ENCODE measurements at places on chromosomes 7 and 10.
A peak's percentile ranks its signal among the peaks of the same experiment; 100 is the strongest.

DNA sequence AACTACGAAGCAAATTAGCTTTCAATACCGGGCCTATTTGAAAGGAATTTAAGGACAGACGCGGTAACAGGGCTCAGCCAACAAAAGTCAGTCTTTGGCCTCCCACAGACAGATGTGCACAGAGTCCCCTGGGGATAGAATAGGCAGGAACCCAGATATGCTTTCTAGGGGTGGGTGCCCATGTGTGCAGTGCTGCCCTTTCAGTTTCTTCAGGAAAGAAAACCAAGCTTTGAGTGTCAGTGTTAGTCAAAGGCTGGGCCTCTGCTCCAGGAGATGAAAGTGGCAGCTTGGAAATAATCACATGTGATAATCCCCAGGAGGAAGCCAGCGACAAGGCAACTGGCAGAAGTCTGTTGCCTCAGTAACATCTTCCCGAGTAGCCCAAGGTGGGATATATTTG is 43.8 kb upstream of the CSTF2T start:
- DNase-seq, result no peak

DNA sequence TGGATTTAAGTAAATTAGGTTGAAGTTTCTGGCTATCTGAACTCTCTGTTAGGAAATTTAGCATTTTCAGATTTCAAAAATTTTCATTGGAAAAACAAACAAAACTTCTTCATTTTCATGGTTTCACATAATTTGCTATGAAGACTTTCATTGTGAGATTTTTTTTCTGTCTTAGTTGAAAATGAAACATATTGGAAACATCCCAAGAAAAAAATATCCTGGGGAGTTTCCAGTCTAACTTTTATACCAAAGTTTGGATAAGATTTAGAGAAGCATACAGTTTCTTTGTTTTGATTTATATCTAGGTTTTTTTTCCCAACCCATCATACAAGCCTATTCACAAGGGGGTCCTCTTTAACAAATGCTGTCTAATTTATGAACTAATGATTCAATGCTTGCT is 300.5 kb upstream of the SEMA3A start:
- DNase-seq, result no peak

- DNase-seq, result no peak
Measured at GRCh38 chr7:138515001-138515528, 55.0 kb downstream of the TRIM24 start.

DNA sequence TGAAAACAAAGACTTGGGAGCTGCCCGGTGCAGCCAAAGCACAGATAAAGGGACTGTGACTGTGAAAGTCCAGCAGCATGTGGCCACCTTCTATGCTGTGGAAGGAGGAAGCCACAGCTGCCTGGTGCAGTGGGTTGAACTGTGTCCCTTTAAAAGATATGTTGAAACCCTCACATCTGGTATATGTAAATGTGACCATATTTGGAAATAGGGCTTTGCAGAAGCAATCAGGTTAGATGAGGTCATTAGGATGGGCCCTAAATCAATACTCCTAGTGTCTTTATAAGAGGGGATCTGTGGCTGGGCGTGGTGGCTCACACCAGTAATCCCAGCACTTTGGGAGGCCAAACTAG is 136.9 kb downstream of the GLI3 start:
- no peak for DNase-seq

GRCh38 chr10:124686707-124687376 is 57.3 kb downstream of the FAM53B start:
- DNase-seq, result no peak

DNA sequence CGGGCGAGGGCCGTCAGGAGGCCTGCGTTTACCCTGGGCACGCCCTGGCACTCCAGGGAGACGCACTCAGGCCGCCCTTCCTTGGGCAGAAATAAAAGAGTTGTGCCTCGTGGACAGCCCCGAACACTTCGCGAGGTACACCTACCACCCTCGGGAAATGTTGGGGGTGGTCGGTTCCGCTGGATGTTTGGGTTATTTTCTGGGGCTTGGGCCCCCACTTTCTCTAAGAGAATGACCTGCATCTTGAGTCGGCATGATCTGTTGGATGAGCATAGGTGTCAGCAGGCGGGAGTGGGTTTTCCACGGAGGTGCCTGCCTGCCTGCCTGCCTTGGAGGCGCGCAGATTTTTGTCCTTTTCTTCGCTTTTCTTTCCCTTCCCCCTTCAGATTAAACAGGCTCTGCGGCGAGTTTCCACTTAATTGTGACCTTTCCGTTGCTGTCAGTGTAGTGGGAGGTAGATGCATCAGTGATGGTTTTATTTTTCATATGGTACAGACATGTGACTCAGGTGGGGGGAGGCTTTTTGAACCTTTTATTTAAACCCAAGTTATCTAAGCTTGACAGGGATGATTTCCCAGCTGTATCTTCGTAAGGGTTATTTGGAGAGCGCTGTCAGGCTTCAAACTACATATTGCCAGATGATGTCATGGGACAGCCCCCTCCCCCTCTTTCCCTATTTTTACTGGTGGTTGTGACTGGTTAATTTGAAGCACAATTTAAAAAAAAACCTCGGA is 661 bp downstream of the HECTD2 start:
- no peak for DNase-seq

GRCh38 chr10:32938554-32939061 is 19.4 kb downstream of the ITGB1 start:
- DNase-seq, result no peak

DNA sequence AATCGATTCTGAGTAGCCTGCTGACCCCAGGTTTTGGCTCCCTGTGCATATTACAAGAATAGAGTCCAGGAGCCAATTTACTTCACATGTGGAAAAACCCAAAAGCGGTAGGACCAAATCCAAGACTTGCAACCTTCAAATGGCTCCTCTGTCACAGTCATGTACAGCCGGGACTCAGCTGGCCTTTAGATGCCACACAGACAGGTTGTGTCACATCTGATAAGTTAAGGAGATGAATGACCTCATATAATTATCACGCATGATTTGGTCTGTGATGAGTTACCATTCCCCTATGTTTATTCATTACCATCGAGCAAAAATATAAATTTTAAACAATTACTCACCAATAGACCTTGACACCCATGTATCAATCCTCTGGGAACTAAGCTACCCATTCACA is 14.2 kb downstream of the CACNA2D1 start:
- DNase-seq, result no peak

- no peak for DNase-seq
Measured at GRCh38 chr7:121500360-121501058, 104.4 kb upstream of the FAM3C start.

DNA sequence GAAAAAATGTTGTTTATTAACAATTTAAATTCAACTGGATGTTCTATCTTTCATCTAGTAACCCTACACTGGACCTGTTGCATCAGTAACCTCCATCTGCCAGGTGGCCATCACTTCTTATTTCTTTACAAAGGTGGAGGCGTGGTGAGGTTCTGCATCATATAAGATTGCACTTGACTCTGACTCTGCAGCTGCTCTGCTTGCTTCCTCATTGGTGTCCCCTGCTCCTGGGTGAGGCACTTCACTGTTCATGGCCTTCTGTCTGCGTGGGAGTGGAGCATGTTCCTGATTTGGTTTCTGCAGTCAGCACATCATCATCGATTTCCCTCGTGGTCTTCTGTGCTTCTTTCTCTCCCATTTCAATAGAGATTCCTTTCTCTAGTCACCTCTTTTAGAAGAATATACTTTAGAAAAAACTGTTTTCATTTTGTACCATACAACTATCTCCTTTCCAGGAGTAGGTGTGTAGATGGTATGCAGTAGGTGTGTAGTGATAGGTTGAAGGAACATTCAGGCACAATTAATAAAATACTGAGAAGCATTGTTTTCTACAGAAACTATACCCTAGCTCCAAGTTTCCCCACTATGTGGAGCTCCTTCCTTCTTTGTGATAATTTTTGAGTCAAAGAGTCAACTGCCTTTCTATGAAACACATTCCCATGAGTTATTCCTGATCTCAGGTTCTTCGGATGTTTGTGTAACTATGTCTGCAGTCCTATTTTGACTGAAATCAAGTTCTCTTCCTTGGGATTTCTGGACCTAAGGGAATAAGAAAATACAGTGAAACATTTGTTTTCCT is 231.7 kb upstream of the CNTNAP2 start:
- no peak for DNase-seq

DNA sequence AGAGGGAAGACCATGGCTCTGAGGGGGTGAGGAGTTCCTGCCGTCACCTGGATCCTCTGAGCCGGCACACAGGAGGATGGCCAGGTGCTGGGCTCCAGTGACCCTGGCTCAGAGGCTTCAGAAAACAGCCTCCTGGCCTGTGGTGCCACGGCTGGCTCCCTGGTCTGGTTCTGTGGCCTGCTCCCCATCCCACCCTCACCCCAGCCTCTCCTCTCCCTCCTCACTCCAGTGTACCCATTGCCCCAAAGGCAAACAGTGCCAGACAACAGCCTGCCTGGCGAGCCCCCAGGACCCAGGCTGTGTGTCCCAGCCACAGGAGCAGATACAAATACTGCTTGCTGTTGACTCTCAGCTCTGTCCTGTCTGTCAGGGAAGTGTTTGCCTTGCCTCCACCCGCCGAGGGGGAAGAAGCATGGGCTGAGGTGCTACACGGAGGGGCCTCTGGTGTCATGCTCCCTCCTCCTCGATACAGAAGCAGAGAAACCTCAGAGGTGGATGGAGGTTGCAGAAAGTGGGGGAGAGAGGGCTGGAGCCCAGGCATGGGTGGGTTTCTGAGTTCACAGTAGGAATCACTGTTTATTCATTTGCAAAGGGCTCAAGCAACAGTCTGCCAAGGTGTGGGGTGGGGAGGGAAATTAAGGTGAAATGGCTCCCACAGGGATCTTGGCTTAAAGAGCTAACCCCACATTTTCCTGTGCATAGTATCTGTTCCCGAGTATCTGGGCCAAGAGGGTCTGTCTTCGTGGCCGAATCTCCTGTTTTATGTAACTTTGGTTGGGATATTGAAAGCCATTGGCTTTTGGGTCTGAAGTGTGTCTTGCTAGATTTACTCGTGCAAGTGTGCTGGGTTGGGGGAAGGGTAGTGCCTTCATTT is 5.5 kb downstream of the ADRA2A start:
- DNase-seq, result no peak

DNA sequence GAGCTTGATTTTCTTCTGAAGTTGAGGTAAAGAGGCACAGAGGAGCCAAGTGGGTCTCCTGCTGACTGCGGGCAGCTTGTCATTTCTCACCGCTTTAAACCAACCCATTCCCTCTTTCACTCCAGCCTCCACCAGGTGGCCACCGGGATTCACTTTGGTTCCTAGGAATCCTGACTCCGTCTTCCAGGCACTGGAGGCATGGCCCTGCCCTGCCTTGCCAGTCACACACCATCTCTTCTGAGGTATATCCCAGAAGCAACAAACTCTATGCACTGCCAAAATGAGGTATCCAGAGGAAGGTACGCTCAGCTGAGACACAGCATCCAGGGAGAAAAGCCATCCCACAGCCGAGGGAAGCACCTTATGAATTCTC is 280.8 kb downstream of the TNS3 start:
- DNase-seq, result no peak

DNA sequence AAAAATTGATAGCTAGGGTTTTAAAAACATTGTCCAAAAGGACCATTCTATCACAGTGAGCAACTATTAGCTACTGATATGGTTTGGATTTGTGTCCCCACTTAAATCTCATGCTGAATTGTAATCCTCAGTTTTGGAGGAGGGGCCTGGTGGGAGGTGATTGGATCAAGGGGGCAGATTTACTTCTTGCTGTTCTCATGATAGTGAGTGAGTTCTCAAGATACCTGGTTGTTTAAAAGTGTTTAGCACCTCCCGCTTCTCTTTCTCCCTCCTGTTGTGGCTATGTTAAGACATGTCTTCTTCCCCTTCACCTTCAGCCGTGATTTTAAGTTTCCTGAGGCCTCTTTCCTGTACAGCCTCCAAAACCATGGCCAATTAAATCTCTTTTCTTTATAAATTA is 500.4 kb upstream of the POT1 start:
- DNase-seq, result no peak

GRCh38 chr10:5684971-5685763 is 529 bp downstream of the TASOR2 start:
- DNase-seq, result peak; percentile 33
